ENCODE measurements at places on chromosomes 11 and 22.

GRCh38 chr11:98600103-98600502, 420.6 kb upstream of the CNTN5 start:
- no peak for DNase-seq

- no peak for DNase-seq
These were observed 1140.3 kb downstream of the TBC1D22A start for GRCh38 chr22:47902646-47903180.

DNA sequence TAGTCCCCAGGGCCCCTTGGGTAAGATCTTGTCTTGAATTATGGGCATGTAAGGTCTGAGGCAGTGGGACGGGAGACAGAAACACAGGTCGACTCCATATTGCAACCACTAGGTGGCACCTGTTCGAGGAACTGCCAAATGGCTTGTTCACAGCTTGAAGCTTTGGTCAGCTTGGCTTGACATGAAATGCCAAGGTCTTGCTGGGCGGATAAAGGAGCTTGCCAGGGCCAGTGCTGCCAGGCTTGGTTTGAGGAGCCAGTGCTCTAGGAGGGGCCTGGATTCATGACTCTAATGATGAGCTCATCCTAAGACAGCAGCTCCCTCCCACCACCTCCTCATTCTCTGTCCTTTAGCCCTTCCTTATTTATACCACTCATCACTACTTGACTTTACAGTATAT, 11.9 kb upstream of the NRIP3 start:
- DNase-seq, result peak; percentile 65

GRCh38 chr22:37909766-37910165, 3.7 kb downstream of the MICALL1 start:
- no peak for DNase-seq

DNA sequence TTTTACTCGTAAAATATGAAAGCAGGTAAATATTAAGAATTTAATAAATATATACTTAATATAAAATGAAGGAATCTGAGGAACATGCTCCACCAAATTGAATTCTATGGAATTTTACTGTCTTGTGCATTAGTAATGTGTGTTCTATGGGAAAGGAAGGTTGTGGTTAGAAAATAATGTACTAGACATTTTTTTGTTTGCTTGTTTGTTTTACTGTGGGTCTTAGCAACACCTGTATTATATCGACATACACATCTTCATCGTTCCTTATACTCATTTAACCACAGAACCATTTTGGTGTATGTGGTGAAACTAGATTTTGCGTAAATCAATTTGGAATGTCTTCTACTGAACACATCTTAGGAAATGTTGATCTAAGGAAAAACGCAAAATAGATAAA, 114.1 kb upstream of the MTMR2 start:
- DNase-seq, result no peak

DNA sequence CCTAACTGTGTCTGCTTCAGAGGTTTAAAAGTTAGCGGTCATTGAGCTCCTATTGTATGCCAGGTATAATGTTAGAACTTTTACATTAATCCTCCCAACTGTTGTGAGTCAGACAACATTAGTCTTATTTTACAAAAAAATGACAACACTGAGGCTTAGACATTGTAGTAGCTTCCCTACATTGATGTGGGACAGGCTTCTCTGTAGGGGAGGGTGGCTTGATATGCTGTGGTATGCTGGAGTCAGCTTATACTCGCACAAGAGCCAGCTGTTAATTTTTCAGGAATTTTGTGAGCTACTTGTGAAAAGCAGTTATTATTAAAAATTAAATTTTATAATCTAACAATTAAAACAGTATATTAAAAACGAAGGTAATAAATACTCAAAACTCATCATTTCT, 64.8 kb upstream of the NAV2 start:
- DNase-seq, result no peak

- DNase-seq, result no peak
These were observed 51.1 kb downstream of the CHRDL2 start for GRCh38 chr11:74680035-74680671.

DNA sequence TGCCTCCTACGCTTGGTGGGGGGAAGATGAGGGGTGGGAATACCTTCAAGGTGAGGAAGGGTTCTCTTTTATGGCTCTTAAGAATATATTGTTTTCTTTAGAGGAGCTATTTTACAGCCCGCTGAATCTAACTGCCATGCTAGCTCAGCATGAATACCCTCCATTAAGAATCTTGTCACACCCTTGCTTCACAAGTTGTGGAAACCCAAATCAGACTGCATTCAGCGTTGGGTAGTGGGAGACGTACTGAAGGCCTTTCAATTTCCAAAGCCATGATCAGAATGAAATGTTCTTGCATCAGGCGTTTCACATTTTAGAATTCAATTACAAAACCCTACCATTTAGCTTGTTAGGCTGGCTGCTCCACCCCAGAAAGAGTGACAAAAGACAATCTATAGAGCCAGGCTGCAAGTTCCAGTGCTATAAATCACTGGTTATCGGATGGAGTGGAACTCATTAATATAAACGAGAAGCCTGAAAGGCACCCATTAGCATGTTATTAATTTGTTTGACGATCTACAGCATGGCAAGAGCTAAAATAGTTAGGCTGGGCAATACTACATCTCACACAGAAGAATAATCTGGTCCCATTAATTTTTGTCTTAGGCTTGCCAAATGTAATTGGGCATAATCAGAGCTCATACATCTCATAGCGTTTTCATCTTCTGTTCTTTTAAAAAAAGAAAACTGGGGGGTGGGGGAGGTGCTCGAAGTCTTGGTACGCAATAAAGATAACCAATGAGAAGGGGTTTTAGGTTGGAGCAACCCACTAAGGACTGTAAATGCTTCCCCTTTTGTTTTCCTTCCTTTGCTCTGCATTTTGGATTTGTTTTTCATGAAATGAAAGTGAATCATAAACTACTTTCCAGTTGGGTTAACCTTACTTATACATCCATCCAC, 57.5 kb downstream of the ABTB2 start:
- DNase-seq, result no peak

GRCh38 chr22:16917144-16918003, 90.6 kb downstream of the GAB4 start:
- peak; percentile 42 for DNase-seq

GRCh38 chr11:131278472-131278871, 91.9 kb upstream of the NTM start:
- DNase-seq, result no peak

GRCh38 chr11:7499081-7499480, 13.8 kb downstream of the OLFML1 start:
- no peak for DNase-seq

GRCh38 chr22:49446759-49447710, 380.6 kb downstream of the BRD1 start:
- no peak for DNase-seq

Measured in CD4-positive, alpha-beta T cell treated with Interleukin-1 beta for 1 hour (primary cell).